ENCODE measurements at places on chromosomes 16 and 17.

DNA sequence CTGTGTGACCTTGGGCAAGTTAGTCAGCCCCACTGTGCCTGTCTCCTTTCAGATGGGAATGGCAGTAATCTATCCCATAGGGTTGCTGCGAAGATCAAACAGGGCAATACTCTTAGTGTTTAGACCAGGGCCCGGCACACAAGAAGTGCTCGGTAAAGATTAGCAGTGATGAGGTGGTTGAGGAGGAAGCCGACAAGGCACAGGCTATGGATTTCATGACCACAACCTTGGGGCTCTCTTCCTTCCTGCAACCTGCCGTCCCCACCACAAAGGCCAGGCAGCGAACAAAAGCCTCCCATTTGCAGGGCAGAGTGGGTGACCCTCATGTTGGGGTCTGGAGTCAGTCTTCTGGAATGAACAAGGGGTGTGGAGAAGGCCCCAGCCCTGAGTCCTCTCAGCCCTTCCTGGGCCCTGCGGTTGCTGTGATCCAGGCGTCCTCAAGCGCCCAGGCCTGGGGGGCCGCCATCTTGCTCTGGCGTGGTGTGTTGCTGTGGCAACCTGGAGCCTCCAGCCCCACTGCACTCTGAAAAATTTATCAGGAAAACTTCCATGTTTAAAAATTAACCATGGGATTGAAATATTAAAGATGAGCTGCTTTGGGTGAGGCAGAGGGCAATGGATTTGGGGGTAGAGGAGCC, 9.8 kb downstream of the ADAM11 start:
- no peak for DNase-seq

- no peak for DNase-seq
These were observed 122.8 kb downstream of the SKAP1 start for GRCh38 chr17:48307255-48307654.

GRCh38 chr17:80424878-80425765, 10.2 kb downstream of the ENDOV start:
- no peak for DNase-seq

DNA sequence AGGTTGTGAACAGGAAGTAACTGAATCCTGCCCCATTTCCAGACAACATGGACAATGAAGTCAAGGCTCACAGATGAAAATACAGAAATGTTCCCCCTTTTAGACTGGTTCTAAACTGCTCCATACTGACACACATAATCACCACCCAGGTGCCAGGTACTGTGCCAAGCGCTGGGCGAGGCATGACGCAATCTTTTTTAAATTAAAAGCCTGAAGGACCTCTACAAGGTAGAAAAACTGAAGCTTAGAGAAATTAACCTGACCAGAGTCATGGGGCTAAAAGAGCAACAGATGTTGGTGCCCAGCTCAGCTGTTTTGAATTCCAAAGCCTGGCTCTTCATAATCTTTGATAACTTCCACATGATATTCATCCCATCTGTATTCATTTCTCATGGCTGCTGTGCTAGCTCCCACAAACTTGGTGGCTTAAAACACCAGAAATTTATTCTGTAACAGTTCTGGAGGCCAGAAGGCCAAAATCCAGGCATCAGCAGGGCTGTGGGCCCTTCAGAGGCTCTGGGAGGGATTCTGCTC, 4.9 kb upstream of the RAB11FIP4 start:
- DNase-seq, result no peak

- DNase-seq, result peak; percentile 1
These were observed 13.0 kb downstream of the CDH13 start for GRCh38 chr16:82639666-82640336.

- no peak for DNase-seq
These were observed 17.3 kb downstream of the SAMD14 start for GRCh38 chr17:50112694-50113093.

DNA sequence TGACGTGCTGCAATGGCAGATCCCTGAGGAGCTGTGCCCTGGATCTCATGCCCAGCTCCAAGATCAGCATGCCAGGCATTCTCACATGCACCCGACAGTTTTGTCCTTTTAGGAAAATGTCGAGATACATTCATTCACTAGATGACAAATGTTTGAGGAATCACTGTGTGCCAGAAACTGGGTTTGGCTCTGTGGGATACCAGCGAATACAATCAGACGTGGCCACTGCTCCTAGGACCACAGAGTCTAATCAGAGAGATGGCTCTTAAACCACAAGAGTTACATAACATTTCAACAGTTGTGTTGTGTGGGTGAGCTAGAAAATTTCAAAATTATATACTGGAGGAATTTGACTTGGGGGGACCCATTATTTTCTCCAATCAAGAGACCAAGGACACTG, 579.7 kb downstream of the CDH13 start:
- no peak for DNase-seq

- DNase-seq, result no peak
These were observed 7.5 kb downstream of the POLR2C start for GRCh38 chr16:57469917-57470470.

DNA sequence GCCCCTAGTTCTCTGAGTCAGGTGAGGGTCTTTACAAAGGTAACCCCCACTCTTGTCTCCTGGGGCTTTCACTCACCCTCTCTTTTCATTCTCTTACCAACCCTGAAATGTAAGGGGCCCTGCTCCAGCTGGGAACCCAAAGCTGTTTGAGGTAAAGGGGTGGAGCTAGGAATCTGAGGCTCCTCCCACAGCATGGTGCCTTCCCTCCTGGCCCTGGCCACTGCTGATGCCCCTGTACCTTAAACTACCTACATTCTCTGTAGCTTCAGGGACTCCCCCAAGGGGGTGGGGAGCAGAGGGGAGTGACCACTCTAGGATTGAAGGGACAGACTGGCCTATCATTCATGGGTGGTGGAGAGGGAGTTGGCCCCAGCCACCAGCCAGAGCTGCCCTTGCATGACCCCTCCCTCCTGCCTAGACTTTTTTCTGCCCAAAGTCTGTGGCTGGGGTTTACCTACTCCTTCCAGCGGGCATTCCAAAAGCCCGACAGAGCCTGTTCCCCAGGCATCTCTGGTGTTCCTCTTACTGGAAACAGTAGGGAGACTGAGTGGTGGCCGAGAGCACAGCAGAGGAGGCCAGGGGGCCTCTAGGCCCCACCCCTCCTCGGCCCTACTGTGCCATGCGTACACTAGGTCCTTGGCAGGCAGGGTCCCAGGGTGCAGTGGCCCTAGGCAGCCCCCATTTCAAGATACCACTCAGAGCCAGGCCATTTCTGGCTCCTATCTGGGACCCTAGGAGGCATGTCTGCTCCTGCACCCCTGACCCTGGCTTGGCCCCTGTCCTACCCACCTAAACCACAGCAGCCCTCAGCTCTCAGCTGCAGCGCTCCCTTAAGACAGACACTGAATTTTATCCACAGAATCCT, 9.5 kb downstream of the DOK4 start:
- no peak for DNase-seq

DNA sequence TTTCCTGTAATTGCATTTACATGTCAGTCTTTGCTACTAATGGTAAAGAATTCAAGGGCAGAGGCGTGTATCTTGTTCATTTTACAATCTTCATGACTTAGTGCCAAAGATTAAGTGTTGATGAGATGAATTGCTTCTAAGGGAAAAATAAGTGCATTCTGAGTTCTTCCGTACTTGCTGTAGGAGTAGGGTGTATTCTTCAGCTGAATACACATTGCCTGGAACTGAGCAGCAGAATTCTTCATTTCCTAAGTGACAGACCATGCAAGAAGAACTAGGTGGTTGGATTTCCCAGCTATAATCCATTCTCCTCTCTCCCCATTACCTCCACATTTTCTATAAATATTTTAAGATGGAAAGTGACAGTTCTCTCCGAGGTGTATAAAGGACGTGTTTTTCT, 104.8 kb downstream of the CACNG3 start:
- DNase-seq, result no peak

DNA sequence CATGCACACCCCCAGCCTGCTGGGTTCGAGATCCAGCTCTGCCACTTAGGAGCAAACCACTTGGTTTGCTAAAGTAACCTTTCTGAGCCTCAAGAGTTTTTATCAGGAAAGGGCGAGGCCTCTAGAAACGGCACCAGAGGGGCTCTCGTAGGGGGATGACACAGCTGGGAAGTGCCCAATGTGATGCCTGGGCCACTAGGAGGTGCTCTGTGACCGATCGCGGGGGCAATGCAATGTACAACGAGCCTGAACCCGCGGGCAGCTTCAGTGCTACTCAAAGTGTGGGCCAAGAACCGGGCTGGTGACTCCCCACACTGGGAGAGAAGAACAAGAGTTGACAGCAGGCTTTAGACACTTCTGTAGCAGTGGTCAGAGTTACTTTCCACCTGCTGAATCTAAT, 9.4 kb downstream of the C16orf89 start:
- DNase-seq, result peak; percentile 37

GRCh38 chr17:50192144-50192617, 9.2 kb downstream of the COL1A1 start:
- no peak for DNase-seq

DNA sequence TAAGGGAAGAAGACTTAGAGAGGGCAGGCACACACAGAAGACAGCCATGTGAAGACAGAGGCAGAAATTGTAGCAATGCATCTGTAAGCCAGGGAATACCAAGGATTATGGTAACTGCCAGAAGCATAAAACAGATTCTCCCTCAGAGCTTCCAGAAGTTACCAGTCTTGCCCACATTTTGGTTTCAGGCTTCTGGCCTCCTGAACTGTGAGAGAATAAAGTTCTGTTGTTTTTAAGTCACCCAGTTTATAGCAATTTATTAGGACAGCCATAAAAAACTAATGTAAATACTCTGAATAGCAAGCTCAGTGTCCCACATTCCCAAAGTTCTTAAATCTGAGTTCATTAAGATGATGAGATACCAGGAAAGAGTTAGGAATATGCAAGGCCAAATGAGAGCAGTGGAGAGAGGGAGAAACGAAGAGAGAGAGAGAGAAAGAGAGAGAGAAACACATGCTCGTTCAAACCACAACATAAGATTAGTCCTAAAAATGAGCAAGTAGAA, 123.4 kb downstream of the HS3ST3A1 start:
- DNase-seq, result no peak

GRCh38 chr16:88768071-88768783, 16.8 kb downstream of the PIEZO1 start:
- no peak for DNase-seq
